Tibial nerve (tissue), 4 donors: ENCODE measurements at places on chromosomes 6 and 20. TPM values are rescaled to one million over a fixed set of nuclear protein-coding genes. Genes with fewer than 3 reads are reported as not detected.

- no peak for DNase-seq
Observed at GRCh38 chr20:53568351-53568750, 25.3 kb downstream of the ZNF217 start.

GRCh38 chr6:137802408-137803182 lies 64.5 kb upstream of the TNFAIP3 start:
- no peak for DNase-seq

- DNase-seq, result no peak
Observed at GRCh38 chr20:58006346-58007316, 221.8 kb downstream of the ANKRD60 start.

GRCh38 chr6:28634411-28634760 lies 108.7 kb downstream of the GPX5 start:
- DNase-seq, result no peak

DNA sequence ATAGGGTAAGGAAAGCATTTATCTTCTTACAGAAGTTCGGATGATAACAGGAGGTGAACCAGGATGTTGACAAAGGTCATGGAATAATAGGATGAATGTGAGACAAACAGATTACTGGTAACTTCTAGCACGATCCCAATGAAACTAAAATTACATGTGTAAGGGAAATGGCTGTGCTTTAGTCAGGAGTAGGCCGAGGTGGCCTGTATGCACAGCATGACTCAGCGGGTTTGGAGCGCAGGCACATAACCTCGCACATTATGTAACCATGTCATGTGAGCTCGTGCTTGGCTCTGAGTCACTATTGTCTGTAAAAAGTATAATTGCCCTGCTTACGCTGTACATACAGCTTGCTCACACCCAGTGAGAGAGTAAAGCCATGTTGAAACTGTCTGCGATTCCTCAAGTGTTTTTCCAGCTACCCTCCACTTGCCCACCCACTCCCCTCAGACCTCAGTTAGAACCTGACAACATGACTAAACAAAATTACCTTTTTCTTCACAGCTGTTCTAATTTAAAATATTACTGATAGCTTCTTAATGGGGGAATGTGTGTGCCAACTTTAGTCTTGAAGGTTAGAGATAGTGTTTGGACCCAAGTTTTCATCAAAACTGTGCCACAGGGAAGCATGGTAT lies 8.2 kb downstream of the CYB5R4 start:
- peak; percentile 34 for DNase-seq

DNA sequence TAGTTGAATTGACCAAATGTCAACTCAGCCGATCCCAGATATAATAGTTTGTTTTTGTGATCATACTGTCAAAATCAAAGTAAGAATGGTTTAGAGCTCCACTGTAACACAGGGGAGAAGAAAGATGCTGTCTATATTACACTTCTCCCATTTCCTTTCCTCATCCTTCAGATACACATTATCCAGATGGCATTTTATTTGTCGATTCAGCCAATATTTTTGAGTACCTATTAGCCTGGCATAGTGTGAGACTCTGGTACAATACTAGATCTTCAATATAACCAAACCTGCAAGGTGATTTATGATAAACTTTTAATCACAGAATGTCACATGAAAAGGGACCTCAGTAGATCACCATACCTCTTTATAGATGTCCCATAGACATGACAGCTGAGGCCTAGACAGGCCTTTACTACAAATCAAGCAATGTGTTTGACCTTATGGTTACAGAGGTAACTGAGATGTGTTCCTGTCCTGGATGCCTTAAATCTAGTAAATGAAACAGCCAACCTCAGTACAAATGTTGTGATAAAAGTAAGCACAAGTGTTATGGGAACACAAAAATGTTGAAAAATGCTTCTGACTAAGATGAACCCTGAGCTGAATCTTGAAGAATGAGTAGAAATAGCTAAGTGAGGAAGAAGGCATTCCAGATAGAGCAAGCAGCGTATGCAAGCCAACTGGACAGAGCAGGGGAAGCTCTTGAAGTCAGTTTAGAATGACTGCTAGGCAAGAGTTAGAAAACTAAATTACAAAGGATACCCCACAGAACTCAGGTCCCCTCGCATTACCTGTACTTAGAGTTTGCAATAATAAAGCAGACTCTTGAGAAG lies 1.9 kb downstream of the FBXO9 start:
- DNase-seq, result no peak

DNA sequence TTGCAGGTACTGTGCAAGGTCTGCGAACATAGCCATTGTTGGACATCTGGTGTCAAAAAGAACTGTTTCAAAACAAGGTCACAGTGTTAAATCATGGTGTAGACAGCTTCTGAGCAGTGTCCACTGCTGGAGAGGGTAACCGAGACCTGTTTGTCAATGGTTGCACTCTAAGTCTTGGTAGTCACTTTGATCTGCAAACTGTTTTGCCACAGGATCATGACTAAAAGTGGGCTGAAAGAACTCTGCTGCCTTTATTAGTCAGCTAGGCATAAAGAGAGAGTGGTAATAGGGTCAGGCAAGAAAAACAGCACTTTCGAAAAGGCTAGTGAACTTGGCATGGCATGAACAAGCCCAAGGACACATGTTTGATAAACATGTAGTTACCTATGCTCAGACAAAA lies 552.3 kb upstream of the CITED2 start:
- no peak for DNase-seq

DNA sequence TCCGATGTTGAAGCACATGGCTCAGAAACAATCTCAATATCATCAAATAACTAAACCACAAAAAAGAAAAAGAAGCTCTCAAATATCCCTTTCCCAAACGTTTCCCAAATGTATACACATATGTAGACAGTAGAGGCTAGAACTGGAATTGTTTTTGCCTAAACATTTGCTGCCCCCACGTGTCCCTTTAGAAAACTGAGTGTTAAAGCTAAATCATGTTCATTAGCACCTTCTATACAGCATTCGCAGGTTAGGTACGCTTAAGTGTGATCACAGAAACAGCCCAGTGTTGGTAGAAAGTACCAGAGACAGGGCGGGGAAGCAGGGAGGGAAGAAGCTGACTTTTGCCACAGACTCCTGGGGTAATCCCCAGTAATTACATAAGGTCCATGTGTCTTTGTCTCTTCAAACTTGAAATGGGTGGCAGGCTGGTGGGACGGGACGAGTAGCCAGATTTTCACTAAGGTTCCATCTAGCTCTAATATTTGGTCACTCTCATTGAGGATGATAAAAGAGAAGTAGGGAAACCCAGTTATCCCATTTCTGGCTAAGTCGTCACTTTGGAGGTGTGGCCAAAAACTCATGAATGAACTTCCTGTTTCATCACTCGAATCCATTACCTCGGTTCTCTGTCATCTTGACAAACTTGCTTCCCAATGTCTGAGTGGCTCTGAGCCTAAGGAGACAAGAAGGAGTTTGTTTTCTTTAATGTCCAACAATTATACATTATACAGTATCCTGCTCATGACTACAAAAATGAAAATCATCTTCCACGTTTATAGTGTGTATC lies 15.0 kb upstream of the TFAP2A start:
- DNase-seq, result no peak

GRCh38 chr6:38215225-38215624 lies 395.7 kb downstream of the ZFAND3 start:
- DNase-seq, result no peak

DNA sequence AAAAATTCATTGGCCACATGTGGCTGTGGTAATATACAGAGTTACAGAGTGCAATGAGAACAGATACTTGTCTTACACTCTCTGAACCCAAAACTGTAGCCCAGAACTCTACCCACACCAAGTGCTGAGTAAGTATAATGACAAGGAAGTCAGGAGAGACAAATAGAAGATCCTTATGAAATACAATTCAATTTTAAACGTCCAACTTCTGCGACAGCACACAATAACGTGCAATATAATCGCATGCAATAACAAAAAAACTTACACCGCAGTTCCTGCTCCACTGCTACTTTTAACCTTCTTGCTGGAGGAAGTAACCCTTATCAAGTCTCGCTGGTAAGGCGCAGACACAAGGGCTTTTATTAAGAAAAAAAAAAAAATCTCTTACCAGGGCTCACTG lies 881 bp downstream of the SFT2D1 start:
- no peak for DNase-seq

- no peak for DNase-seq
Observed at GRCh38 chr6:148984531-148985056, 237.8 kb downstream of the UST start.

DNA sequence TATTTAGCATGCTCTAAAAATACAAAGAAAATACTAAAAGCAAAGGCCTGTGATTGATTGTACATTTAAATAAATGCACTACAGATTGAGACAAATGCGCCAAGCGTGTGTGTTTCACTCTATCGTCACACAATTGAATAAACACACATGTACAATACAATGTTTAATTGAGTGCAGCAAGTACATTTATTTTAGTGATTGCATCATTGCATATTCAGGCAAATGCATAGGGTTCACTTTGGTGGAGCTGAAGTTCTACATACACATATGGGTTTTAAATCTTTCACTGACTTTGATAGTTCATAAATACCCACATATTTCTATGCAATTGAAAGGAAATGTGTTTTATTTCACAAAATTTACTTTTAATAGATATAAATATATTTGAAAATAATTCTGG lies 750.6 kb upstream of the MMS22L start:
- DNase-seq, result no peak

DNA sequence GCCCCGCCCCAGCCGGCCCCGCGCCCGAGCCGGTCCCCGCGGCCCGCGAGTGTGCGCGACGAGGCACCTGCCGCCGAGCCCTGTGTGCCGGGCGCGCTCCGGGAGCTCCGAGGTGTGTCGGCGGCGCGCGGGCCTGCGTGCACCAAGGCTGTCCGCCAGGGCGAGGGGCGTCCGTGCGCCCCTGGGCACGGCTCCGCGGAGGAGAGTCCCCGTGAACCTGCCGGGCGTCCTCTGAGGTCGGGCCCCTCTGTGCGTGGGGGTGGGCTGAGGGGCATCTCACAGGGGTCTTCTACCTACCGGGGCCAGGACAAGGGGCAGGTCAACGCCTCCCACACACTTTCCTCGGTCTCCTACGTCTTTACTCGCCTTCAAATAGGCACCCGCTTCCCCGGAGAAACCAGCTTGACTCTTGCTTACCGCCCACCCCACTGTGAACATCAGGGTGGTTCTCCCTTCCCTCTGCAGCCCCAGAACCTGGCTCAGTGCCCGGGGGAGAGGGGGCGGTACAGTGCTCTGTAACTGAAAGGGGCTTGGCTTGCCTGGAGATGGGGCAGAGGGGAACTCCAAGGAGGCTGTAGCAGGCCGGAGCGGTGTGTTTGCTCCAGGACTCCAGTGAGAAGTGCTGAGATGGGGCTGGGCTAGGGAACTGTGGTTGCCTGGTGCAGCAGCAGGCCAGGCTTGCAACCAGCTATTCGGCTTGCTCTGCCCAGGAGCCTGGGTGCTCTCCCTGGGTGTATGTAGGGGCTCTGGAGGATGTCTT lies at the start of gene SAMD10:
TSS of gene SAMD10 (minus strand) at position 86 of the 760 bp plus-strand sequence. CDS start 175 bp downstream, outside the sequence.
- DNase-seq, result peak; percentile 12

DNA sequence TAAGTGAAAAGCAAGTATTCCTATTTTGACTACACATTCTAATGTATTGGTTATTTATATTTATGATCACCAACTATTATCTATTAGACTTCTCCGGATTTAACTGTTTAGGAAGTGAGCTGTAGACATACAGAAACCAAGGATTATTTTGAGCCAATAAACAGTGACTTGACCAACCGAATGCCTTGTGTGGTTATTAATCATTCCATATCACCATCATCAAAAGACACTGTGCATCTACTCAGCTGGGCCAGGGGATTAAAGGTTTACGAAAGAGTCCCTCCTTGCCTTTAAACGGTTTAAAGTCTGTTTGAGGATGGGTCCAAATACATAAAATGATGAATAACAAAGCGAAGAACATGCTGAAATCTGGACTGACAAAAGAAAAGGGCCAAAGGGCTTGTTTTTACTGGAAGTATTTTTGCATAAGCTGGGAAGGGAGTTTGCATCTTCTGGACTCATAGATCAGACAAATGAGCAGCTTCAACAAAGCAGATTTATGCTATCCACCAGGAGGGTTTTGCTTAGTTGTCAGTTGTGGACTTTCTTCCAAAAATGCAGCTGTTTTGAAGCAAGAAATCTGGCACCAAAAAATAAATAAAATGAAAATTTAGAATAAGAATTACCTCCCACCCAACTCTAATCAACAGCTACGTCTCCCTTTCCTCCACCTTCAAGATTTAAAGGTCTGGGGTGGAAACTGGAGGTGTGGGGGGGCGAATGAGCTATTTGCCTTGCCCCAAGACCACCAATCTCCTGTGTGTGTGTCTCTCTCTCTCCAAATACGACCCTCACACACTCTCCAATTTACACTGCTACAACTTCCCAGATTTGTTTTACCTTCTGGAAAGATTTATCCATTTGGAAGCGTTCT lies 33.6 kb upstream of the ID4 start:
- no peak for DNase-seq

DNA sequence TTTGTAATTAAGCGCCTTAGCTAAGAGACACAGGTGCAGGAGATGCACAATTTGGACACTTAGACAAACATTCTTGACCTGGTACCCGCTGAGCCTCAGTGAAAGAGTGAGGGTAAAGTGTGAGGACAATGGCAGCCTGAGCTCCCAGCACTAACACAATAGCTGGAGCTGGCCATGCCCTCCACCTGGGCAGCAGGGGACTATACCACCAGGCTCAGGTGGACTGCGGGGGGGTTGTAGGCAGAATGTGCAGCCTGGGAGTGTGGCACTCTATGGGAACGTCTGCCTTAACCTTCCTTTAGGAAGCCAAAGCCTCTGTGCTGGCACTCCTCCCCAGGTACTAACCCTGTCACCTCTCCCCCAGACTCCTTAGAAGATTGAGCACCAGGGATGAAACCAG lies 23.6 kb downstream of the PRKN start:
- no peak for DNase-seq

- no peak for DNase-seq
Observed at GRCh38 chr20:49385465-49385864, 97.0 kb downstream of the KCNB1 start.

- no peak for DNase-seq
Observed at GRCh38 chr20:36261389-36262105, 25.3 kb downstream of the AAR2 start.

DNA sequence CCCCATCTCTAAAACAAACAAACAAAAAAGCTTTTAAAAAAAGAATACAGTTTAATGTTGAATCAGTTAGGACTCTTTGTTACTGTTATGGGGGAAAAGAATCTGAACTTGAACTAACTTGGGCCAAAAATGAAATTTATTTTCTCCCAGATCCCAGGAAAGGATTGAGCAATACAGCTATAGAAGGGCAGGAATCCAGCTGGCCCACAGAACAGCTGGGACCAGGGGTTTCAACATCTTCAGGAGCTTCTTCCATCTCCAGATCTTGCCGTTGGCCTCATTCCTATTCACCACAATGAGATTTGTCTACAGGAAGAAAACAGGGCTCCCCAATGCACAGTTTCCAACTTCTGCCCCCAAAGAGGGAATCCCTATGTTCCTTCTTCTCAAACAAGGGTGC lies 43.2 kb upstream of the AKAP12 start:
- DNase-seq, result peak; percentile 86

- no peak for DNase-seq
Observed at GRCh38 chr6:5762561-5762968, 244.2 kb downstream of the NRN1 start.

GRCh38 chr6:7414811-7415210 lies 25.2 kb downstream of the RIOK1 start:
- no peak for DNase-seq

GRCh38 chr20:20455926-20456325 lies 88.0 kb downstream of the INSM1 start:
- no peak for DNase-seq

- DNase-seq, result no peak
Observed at GRCh38 chr6:165292657-165293056, 16.7 kb downstream of the C6orf118 start.

Gene BMP6
- total RNA-seq, result 8.1 TPM

Gene RFX6
- not detected for total RNA-seq

Gene OR2B6
- not detected for total RNA-seq

Gene LST1
- total RNA-seq, result 15.7 TPM

Gene EFCAB8
- 0.30 TPM for total RNA-seq

Gene SPTLC3
- total RNA-seq, result 14.2 TPM

Gene REM1
- total RNA-seq, result 5.0 TPM

Gene LY6G6D
- not detected for total RNA-seq
